Sigmoid colon (tissue), 7 donors: ENCODE measurements at places on chromosomes 13 and 19.
A peak's percentile ranks its signal among the peaks of the same experiment; 100 is the strongest.

DNA sequence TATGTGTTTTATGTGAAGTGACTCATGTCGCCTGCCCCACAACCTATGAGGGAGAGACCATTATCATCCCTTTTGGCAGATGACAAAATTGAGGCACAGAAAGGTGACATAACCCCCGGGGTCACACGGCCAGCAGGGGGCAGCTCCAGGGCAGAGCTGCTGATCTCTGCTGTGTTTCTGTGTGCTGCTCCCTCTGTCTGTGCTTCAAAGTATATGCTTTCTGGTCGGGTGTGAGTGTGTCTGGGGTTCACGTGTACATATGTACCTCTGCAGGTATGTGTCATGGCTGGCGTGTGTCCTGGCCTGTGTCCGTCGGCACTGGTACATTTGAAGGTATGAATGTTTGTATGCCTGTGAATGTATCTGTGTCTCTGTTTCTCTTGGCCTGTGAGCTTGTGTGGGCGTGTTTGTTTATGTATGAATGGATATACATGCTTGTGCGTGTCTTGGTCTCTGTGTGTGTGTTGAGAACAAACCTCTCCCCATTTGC is 7.1 kb downstream of the LIPE start:
- DNase-seq = peak; percentile 58

DNA sequence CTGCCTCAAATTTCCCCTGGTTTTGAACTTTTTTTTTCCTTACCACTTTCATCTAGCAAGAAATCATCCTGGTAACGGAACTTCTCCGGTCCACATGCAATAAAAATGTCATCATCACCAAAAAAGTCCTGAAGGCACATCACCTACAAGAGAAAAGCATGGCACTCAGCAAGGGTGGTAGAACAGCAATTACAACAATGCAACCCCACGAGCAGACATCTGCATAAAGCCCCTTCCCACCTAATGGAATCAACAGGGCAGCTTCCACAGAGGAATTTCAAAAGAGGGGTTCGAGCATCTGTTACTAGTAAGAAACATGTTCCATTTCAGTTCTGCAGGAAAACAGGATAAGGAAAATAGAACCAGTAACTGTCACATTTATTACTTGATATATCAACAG is 183.9 kb downstream of the DCLK1 start:
- DNase-seq = no peak

DNA sequence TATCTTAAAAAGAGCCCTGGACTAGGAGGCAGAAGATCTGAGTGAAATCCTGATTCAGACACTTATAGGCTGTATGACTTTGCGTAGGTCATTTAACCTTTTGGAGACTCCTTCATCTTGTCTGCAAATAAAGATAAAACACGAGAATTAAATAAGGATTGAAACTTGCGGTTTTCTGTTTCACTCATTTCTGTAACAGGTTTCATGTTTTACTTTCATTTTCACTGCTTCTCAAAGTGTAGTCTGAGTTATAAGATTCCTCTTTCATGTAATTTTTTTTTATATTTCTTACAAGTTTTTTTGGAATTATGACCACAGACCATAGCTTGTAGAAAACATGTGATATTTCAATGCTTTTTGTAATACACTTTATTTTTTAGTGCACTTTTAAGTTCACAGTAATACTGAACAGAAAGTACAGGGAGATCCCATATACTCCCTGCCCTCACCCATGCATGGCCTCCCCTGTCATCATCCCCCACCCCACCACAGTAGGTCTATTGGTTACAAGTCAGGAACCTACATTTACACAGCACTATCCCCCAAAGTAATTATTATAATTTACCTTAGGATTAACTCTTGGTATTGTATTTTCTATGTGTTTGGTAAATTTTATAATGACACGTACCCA is 174.6 kb downstream of the ITGBL1 start:
- no peak for DNase-seq

DNA sequence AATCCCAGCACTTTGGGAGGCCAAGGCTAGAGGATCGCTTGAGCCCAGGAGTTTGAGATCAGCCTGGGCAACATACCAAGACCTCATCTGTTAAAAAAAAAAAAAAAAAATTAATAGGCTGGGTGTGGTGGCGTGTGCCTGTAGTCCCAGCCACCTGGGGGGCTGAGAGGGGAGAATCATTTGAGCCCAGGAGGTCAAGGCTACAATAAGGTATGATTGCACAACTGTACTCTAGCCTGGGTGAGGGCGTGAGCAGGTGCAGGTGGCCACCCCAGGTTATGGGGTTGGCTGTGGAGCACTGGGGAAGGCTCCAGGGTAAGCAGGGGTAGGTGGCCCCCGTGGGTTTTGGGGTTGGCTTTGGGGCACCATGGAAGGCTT is 33.9 kb downstream of the MCF2L start:
- DNase-seq = no peak

DNA sequence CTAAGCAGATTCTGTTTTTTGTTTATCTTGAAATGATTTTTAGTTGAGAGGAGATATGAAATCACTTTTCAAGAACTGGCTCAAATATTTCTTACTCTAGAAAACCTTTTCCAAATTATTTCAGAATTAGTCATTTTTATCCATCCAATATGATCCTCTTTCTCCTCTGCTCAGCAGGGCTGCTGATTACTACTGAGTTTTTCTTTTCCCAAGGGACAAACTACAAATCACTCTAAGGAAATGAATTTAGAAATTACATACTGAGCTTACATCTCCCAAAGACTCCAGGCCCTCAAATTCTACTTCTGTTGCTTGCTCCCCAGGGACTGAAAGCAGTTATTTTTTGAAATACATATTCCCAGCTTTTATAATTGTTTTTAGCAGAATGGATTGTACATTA is 87.4 kb upstream of the UFM1 start:
- DNase-seq = no peak

GRCh38 chr13:99987154-99988019 is 5.8 kb downstream of the ZIC2 start:
- no peak for DNase-seq

- no peak for DNase-seq
Measured at GRCh38 chr13:58893396-58893795, 1261.9 kb downstream of the PCDH17 start.

GRCh38 chr19:15144046-15144646 is 36.9 kb downstream of the SYDE1 start:
- DNase-seq = peak; percentile 1

GRCh38 chr13:106503730-106504453 is 31.6 kb downstream of the EFNB2 start:
- no peak for DNase-seq

- DNase-seq = no peak
Measured at GRCh38 chr19:4370418-4371041, 27.2 kb downstream of the MPND start.

DNA sequence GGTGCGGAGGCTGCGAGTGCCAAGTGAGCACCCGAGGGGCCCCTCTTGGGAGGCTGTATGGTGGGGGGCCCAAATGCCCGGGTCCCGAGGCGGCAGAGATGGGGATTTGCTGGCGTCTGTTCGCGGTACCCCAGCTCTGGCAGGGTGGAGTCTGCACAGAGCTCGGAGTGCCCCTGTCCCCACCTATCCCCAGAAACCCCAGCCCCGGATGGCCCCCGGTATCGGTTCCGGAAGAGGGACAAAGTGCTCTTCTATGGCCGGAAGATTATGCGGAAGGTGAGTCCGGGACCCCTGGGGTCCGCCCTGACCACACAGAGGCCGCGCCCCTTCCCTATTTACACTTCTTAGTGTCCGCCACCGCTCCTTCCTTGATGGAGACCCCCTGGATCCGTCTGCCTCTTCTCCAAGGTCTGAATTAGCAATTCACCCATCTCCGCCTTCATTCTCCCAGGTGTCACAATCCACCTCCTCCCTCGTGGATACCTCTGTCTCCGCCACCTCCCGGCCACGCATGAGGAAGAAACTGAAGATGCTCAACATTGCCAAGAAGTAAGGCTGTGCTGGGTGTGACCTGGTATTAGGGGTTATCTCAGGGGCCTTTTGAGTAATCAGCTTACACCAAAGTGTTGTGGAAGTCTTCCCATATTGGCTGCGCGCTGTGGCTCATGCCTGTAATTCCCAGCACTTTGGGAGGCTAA is 630 bp downstream of the PNPLA6 start:
- no peak for DNase-seq

GRCh38 chr13:77338961-77339401 is 12.1 kb upstream of the MYCBP2 start:
- DNase-seq = no peak

GRCh38 chr13:26813321-26813979 is 52.9 kb upstream of the GPR12 start:
- DNase-seq = no peak

DNA sequence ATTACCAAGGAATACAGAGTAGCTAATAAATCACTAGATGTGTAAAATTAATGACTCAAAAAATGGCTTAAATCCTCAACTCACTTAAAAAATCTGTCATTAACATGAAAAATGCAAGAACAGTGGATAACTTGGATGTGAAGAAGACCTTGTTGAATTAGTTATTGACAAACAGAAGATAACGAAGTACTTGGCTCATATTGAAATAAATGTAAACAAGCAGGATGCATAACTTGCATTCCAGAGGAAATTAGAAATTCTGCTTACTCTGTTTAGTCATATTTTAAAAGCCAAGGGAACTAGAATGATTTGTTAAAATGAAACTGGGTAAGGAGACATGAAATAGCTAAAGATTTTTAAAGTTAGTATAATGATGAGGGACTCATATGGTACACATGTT is 1812.2 kb downstream of the PCDH9 start:
- no peak for DNase-seq

GRCh38 chr19:45182758-45183157 is 4.2 kb downstream of the BLOC1S3 start:
- no peak for DNase-seq

DNA sequence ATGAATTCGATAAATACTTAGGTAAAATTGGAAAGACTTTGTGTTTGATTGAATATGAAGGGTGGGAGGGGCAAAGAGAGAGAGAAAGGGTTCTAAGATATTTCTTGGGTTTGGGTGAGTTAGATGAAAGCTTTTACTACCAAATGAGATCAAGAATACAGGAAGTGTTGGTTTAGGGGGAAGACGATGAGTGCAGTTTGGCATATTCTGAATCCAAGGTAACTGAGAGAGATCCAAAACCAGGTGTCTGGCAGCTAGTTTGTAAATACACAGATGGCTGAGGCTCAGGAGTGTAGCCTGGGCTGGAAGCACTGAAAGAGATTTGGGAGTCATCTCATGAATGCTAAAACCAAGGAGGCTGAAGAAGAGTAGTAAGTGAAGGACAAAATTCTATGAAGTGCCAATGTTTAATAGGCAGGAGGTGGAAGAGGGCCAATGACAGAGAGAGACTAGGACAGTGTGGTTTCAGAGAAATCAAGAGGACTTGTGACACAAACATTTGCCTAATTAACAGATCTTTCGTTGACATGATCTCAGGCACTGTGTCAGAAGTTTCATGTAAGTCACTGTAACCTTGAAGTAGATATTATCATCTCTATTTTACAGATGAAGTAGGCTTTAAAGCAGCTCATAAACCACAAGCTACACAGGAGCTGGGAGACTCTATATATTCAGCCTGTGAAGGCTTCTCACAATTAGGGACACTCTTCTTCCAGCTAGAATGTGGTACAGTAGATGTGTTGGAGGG is 70.2 kb upstream of the ZDHHC20 start:
- DNase-seq = no peak

- DNase-seq = no peak
Measured at GRCh38 chr13:105543742-105544141, 991.7 kb downstream of the EFNB2 start.

DNA sequence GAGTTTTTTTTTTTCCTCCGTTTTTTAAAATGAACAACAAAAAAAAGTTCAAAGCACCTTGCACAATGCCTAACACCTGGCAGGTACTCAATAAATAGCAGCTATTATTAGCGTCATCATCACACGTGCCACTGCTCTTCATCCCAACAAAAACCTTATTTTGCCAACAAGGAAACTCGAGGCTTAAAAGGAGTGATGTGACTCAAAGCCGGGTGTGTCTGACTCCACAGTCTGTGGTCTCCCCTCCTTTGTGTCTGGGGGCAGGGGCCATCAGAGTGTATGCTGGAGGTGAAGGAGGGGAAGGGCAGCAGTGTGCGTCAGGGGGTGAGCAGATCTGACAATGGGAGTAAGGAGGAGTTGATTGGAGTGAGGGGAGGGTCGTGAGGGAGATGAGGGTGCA is 34.1 kb upstream of the POU2F2 start:
- DNase-seq = no peak

DNA sequence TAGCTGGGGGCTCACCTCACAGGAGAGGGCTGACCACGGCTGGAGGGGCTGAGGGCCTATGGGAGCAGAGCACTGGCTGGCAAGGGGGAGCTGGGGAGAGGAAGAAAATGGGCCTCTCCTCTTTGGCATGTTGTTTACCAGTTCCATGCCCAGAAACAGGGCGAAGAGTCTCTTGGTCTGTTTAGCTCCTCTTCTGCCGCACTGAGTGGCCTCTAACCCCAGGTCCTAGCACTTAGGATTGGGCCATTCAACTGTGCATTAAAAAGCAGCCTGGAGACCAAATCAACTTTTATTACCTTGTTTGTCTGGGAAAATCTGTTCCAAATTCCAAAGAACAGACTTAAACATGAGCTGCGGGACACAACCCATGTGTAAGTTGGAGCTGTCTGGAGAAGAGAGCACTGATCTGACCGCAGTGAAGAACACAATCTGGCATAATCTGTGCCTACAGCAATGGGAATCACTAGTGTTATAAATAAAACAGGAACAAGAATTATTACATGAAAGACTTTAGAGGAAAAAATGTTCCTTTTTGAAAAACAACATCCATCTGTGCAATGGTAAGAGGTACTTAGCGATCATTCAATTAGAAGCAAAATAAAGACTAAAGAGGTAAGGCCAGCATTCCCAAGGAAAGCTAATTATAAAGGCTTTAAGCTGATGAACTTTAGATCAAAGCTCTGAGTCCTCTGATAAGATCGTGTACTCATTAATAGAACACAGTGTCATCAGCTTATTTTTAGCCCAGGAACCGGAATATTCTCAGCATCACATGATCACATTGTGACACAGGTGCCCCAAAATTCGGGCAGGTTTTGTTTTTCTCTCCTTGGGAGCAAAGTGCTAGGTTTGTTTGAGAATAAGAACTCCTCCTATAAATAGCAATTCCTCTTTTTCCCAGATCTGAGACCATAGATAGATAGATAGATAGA is 243.2 kb downstream of the COL4A1 start:
- DNase-seq = no peak

- DNase-seq = no peak
Measured at GRCh38 chr19:55738302-55738701, at the start of gene NLRP9. Gene NLRP9, minus strand, starts transcription at chr19:55738402. Its CDS starts 28 bp downstream, at chr19:55738374.

- no peak for DNase-seq
Measured at GRCh38 chr13:106786006-106786563, 218.1 kb upstream of the ARGLU1 start.
